ENCODE measurements at places on chromosomes 6 and 20.
A peak's percentile ranks its signal among the peaks of the same experiment; 100 is the strongest.

- no peak for DNase-seq
Measured at GRCh38 chr6:159196430-159196975, 27.3 kb downstream of the FNDC1 start.

DNA sequence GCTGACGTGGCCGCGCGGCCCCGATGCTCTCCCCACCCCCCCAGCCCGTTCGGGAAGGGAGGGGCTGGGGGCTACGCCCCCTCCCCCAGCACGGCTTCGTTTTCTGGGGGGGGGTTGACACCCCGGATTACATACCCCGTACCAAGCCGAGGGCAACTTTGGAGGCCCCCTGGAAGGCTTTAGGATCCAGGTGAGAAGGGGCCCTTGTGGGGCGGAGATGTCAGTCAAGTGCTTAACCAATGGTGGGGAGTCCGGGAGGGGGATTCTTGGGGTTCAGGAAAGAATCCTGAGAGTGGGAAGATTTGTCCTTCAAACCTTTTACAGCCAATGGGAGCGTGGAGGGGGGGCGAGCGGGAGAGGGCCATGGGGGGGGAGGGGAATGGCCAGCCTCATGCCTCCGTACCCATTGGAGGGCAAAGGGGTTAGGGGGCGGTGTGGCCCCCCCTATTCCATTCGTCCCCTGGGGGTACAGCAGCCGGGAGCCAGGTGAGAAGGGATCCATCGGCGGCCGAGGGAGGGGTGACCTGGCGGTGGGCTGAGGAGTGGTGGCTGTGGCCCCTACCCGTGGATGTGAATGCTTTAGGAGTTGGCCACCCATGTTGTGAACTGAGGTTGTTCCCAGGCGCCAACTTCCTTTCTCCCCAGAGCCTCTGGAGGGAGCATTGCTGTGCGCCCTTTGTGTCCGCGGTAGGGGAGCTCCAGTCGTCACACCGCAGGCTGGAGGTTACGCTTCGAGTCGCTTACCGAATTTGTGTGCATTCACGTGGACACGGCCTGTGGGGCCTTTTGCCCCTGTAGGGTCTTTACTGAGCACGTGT, 682 bp downstream of the BRD2 start:
- DNase-seq = peak; percentile 58

- DNase-seq = peak; percentile 18
Measured at GRCh38 chr6:144845186-144845585, 560.1 kb downstream of the UTRN start.

GRCh38 chr6:70956191-70956450, 739 bp downstream of the B3GAT2 start:
- DNase-seq = no peak

- no peak for DNase-seq
Measured at GRCh38 chr6:63391203-63391970, 71.6 kb upstream of the LGSN start.

GRCh38 chr6:1335367-1336037, 23.6 kb downstream of the FOXQ1 start:
- DNase-seq = peak; percentile 34

GRCh38 chr6:113813142-113813541, 44.0 kb upstream of the MARCKS start:
- DNase-seq = no peak

- DNase-seq = no peak
Measured at GRCh38 chr6:149094934-149095351, 222.6 kb upstream of the TAB2 start.

DNA sequence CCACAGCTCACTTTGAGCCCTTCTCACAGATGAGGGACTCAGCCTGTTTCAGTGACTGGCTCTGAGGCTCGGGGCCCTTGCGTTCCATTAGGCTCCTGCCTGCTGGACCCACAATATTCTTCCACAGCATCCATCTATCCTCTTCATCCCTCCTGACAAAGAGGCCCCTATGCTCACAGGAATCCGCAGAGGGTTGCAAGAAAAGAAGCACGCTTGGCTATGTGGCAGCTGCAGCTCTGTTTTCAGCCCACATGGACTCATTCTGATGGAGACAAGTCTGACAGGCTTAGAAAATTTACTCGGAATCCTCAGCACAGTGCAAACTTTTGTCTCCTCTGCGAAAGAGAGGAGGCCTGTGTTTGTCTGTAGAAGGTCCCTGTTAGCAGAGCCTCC, 207.5 kb downstream of the SYNDIG1 start:
- no peak for DNase-seq

DNA sequence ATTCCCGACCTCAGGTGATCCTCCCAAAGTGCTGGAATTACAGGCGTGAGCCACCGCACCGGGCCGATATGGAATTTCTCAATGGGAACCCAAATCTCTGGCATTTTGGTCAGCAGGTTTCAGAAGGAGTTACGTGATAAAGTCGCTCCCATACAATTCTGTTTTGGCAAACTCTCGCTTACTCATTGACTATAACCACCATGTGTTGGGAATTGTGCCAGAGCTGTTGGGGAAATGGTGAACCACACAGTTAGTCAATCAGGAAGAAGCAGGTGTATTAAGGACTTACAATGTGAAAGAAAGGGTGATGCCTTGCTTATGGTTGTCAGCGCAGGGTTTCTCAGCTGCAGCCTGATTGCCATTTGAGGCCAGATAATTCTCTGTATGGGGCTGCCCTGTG, 410.5 kb downstream of the QKI start:
- DNase-seq = no peak

GRCh38 chr6:52365317-52365716, 3.4 kb downstream of the PAQR8 start:
- DNase-seq = no peak

DNA sequence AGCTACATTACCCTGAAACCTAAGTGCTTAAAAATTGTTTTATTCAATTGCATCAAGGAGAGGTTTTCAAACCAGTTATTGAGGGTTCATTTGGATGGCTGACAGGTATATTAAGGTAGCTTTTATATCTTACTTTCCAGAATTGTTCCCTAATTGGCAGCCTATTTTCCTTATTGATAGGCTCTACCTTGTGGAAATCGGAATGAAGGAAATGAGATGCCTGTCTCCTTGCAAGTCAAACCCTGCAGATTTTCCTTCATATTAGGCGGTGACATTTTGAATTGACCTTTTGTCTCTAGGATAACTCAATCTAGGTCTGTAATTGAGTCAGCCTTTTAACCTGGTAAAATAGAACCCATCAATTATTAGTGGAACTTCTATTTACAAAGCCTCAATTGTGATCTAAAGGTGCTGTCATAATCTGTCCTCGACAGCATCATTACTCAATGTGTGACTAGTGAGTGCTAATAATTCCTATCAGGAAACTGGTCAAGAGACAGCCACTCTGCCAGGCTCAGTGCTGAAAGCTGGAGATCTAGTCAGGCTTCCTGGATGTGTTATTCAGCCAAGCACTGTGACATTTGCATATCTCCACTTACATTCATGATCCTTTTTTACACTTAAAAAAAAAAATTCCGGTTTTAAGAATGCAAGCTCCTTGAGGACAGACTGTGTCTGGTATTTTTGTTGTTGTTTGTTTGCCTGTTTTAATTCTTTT, 20.1 kb downstream of the OPRM1 start:
- DNase-seq = no peak

GRCh38 chr20:2006452-2007361, 12.8 kb upstream of the PDYN start:
- DNase-seq = no peak

GRCh38 chr6:20719980-20720379, 185.7 kb downstream of the CDKAL1 start:
- DNase-seq = no peak

DNA sequence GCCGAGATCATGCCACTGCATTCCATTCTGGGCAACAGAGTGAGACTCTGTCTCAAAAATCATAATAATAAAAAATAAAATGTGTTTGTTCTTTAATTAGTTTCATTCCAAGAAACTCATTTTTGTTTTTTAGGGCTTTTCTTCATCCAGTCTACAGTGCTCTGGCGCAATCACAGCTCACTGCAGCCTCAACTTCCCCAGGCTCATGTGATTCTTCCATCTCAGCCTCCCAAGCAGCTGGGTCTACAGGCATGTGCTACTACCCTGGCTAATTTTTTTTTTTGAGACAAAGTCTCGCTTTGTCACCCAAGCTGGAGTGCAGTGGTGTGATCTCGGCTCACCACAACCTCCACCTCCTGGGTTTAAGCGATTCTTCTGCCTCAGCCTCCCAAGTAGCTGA, 143.6 kb upstream of the JARID2 start:
- DNase-seq = no peak

DNA sequence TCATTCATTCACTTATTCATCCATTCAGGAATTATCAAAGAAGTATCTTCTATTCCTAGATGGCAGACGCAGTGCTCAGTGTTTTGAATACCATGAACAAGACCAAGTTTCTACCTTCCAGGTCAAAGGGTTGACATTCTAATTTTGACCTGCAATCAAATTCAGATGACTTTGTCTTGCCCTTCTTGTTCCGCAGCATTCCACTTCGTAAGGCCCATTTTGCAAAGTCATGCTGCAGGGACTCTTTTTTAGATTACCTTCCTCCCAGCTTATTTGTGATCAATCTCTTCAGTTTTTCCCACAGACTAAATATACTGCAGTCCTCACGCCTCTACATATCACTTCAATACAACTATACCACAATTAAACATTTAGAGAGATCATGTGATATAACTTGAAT, 7.1 kb upstream of the TAAR1 start:
- no peak for DNase-seq

- DNase-seq = no peak
Measured at GRCh38 chr6:86848986-86849385, 88.3 kb upstream of the HTR1E start.

- no peak for DNase-seq
Measured at GRCh38 chr6:156563714-156564113, 213.5 kb upstream of the ARID1B start.

DNA sequence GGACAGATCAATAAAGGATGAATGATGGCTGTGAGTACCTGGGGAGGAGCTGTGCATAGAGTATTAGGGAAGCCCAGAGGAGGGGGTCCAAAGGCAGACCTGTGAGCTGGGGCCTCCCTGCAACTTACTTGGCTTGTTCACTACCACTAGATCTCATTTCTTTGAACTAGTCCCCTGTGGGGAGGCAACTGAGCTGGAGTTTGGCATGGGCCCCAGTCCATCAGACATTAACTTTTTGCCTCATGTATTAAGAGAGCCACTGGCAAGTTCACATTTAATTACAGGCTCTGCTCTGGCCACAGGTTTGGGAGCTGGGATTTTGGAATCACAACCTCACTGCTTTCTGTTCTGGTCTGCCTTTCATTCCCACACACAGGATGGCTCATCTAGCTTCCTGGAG, 254.1 kb downstream of the PRL start:
- DNase-seq = no peak

GRCh38 chr6:104325341-104326172, 534.2 kb downstream of the HACE1 start:
- DNase-seq = no peak

Measured in amniotic stem cell (primary cell).